ENCODE measurements at places on chromosomes 5 and 9.

DNA sequence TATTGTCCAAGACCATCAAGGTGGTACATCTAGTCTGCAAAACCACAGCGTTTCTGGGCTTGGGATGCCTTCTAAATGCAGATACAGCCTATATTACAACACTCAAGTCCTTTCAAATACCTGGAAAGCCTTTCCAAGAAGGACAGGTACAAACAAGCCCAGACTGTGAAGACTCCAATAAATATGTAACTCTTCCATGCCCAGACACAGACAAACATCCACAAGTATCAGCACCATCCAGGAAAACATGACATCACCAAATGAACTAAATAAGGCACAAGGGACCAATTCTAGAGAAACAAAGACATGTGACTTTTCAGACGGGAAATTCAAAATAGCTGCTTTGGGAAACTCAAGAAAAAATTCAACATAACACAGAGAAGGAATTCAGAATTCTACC is 152.7 kb upstream of the POC5 start:
- DNase-seq, result no peak

DNA sequence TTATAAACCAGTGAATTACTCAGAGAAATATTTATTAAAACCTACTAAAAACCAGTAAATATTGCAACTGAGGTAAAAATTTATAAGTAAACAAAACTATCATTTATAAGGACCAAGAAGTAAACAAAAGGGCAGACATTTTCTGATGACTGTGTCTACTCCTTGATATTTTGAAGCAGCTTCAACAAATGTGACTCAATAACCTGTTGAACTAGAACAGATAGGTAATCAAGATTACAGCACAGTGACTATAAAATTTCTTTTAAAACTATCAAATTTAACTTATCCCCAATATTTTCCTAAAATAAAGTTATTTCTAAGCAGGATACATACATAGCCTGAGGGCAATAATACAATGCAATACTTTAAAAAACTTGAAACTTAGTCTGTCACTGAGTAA is 12.8 kb downstream of the ANKRA2 start:
- DNase-seq, result no peak

DNA sequence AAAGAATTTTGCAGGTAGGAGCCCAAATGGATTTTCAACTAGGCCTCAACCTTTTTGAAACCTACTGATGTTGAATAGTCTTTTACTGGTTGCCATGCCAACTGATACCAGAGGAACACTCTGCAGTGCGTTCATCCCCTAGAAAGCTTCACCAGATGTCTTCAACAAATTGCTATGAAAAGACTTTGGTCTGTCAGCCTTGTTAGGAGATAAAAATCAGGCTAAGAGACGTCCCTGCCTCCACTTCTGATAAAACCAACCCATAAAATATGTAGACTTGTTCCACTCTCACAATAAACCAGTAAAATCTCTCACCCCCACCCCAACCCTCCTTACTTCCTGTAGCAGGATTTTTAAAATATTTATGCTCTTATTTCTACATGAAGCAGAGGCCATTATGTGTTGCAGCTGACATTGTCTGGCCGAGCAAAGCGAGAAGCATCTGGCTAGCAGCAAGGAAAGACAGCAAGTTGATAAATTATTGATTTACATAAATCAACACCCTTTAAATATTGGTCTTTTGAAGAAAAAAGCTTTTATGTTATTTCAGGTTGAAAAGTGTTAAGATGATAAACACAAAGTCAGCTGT is 428.7 kb downstream of the ISL1 start:
- no peak for DNase-seq

DNA sequence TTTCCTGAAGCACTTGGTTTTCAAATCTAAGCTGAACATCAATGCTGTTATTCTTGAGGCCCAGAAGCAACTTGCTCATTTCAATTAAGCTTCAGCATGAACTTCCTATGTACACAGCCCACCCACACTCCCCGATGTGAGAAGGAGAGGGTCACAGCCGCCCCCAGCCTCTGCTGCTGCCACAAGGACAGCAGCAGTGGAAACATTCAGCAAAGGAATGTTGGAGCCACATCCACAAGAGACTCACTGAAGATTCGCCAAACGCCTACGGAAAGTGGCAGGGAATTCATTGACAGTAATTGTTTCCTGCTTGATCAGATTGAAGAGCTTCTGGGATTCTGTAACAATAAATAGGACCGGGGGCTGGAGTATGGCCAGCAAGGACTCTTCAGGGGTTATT is 2.9 kb downstream of the TGFBI start:
- DNase-seq, result no peak

DNA sequence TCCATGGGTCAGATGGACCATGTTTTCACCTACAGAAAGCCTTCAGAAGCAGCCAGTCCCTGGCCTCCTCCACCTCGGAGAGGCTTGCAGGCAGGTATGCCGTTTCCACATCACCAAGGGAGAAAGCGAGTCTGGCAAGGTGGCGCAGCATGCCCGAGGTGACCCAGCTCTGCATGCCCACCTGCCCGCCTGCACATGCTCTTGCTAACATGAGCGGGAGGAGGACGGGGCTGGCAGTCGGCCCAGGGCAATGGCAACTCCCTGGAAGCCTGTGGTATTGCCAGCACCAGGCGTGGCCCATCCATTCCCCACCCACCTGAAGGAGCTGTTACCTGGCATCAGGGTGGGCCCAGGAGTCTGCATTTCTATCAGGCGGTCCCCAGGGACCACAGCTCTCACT is 3.3 kb upstream of the NINJ1 start:
- DNase-seq, result no peak

GRCh38 chr5:1516615-1517601 is 6.9 kb downstream of the LPCAT1 start:
- DNase-seq, result no peak

GRCh38 chr9:90807006-90807405 is 5.4 kb downstream of the SYK start:
- DNase-seq, result no peak

DNA sequence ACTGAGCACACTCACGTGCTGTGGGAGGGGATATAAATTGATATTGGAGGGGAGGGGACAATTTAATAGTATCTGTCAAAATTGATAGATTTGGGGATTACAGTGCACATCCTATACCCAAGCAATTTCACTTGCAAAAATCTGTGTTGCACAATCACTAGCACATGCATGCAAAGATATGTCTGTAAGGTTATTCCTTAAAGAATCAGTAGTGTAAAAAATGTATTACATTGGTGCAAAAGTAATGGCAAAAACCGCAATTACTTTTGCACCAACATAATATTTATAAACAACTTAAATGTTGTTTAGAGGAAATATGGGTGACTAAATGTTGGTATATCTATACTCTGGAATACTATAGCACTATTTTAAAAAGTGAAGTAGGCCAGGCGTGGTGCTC is 108.7 kb downstream of the LHX2 start:
- no peak for DNase-seq

DNA sequence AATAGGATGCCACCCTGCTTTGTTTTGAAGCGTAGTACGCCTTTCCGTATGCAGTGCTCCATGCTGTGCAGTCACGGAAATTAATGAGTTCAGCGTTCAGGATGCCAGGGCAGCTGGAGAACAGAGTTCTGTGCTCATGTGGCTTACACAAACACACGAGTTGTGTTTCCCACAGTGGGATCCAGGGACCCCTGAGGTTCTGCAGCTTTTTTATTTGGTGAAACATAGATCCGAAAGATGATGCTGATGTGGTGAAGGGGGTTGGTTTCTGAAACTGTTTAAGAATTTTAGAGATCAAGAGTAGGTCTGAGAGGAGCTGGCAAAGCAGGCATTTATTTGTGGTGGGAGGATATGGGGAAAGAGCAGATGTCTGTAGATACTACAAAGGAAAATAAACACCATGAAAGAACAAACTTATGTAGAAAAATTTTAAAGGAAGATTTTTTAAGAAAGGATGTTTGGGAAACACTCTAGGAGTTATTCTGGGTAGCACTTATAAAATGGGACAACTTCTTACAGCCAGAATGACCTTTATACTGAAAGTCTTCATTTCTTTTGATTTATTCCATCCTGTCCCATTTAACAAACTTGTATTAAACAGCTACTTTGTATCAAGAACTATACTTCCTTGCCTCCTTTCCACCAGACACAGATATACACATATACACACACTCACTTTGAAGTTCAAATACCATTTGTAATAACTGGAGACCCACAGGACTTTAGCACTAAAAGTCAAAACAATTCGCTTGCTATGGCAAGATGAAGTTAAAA is 52.7 kb downstream of the ITGA1 start:
- no peak for DNase-seq

GRCh38 chr9:5652821-5653220 is 23.9 kb downstream of the RIC1 start:
- DNase-seq, result no peak

- DNase-seq, result no peak
These were observed 4.8 kb downstream of the CWC27 start for GRCh38 chr5:64773533-64773932.

DNA sequence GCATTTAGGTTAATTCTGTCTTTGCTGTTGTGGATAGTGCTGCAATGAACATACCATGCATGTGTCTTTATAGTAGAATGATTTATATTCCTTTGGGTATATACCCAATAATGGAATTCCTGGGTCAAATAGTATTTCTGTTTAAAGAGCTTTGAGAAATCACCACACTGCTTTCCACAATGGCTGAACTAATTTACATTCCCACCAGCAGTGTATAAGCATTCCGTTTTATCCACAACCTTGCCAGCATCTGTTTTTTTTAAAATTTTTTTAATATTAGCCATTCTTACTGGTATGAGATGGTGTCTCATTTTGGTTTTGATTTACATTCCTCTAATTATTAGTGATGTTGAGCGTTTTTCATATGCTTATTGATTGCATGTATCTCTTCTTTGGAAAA is 15.5 kb upstream of the TARS1 start:
- DNase-seq, result no peak

GRCh38 chr9:81981883-81982282 is 6.7 kb upstream of the SPATA31D1 start:
- no peak for DNase-seq

DNA sequence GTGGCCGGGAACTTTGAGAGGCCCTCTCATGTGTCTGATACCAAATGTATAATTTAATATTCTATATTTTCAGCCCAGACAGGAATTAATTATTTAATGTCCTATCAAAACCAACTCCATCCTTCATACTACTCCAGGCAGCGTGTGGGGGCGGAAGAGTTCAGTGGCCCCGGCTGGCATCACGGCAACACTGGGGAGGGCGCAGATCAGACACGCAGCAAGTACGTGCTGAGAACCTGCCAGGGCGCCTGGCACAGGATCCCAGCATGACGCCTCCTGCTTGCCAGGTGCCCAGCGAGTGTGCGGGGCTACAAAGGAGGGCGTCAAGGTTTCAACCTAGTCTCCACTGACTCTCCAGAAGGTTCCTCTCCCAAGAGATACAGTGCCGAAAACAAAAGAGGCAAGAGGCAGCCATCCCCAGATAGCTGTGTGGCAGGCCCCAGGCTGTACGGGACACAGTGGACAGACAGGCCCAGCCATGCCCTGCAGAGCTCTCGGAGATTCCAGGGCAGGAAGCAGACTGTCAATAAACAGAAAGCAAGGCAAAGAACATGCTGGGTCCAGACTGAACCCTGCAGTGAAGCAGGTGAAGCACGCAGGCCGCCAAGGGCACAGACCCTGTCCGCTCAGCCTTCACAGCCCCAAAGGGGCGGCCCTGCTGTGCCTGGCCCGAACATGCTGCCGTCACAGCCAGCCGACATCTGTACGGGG is 110.3 kb downstream of the VAV2 start:
- DNase-seq, result no peak

DNA sequence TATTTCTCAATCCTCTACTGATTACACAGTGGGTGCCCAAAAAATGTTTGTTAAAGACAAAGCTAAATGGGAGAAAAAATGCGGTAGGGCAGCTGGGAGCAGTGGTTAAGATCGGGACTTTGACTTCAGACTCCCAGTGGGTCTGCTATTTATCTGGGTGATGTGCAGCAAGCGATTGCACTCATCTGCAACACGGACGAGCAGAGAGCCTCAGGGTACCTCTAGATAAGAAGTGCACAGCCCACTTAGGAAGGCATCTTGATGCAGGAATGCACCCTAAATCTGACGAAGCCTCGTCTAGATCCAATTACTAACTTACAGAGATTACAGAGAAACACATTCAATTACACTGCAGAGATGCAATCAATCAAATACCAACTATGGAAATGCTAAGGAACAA is 4.0 kb downstream of the MAPK9 start:
- DNase-seq, result no peak

DNA sequence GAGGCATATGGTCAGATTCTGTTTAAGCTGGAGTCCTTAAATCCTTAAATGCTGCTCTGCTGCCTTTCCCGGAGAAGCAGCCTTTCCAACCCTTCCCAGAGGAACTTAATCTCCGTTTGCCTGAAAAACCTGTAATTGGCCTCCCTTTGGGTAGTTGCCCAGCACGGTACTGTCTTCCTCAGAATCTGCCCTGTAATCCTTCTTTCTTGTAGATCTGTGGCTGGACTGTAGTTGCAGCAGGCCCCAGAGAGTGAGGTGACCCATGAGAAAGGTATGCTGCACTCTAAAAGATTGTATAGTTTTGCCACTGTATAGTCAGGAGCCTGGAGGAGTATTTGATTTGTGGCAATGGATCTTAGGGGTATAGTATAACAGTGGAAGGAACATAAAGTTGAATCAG is 11.7 kb downstream of the SPIN1 start:
- DNase-seq, result no peak

DNA sequence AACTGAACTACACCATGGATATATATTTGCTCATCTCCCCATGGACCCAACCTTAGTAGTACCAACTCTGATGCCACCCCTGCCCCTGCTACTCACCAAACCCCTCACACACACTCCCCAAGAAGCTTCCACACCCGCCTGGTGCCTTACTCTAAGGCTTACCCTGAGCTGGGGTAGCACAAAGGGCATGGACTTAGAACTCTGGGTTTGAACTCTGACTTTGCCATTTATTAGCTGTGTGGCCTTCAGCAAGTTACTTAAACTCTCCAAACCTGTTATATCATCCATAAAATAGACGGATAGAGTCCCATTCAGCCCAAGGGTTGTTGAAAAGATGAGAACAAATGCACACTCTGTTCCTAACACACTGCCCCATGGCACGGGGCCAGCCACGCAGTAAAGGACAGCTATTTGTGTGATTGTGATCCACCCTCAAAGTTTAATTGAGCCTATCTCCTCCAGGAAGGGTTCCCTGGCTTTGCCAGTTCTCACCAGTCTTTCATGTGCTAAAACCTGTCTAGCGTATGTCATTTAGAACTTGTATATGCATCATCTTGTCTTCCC is 111.0 kb downstream of the KLHL3 start:
- DNase-seq, result no peak

- DNase-seq, result no peak
These were observed 43.6 kb upstream of the DHFR start for GRCh38 chr5:80698369-80698768.

- DNase-seq, result no peak
These were observed 7.2 kb downstream of the MACROH2A1 start for GRCh38 chr5:135391869-135392255.

- no peak for DNase-seq
These were observed at the start of gene AMBP for GRCh38 chr9:114078021-114078780. Gene AMBP, minus strand, starts transcription at chr9:114078300. Its CDS starts 91 bp downstream, at chr9:114078209.

GRCh38 chr5:55897905-55898304 is 46.7 kb downstream of the IL31RA start:
- DNase-seq, result peak; percentile 29

Data from activated CD4-positive, alpha-beta T cell treated with anti-CD3 and anti-CD28 coated beads, Interleukin-2, amount 50 U/mL, for 48 hours (primary cell).